GM23248 (cell line): ENCODE measurements at places on chromosomes 1 and 21. TPM values are rescaled to one million over a fixed set of nuclear protein-coding genes. Genes with fewer than 3 reads are reported as not detected.
A peak's percentile ranks its signal among the peaks of the same experiment; 100 is the strongest.

DNA sequence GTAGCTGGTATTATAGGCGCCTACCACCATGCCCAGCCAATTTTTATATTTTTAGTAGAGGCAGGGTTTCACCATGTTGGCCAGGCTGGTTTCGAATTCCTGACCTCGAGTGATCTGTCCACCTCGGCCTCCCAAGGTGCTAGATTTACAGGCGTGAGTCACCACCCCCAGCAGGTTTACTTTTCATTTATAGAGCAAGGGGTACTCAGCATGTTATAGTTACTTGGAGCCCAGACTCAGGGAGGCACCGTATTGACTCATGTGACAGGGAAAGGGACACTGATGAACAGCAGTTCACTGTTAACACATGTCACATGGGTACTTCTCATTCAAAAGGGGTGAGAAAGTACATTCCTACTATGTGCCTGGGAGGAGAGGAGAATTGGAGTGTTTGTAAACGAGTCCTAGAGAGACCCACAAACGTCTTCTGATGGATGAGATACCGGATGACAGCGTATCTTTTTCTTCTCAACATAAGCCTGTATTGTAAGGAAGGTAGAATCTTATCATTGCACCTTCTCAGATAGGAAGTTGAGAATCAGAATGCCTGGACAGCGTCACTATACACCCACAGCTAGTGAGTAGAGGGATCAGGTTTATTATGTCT lies 510.0 kb downstream of the USP25 start:
- no peak for DNase-seq

DNA sequence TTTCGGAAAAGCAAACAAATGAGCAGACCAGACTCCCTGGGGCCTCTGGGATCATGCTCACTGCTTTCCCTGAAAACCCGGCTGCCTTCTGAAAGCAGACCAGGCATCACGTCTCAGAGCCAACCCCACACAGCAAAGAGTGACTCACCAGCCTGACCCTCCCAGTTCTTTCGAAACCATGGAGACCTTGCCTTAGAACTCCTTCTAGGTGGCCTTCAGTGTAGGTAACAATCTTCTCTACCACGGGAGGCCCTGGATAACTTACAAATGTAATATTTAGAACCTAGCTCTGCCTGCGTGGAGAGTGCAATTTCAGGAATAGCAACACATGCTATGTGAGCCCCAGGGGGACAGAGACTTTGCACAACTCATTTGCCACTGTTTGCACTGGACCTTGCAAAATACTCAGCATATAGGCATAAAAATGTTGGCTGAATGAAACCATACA lies 105.2 kb downstream of the SUSD4 start:
- DNase-seq = peak; percentile 82

- DNase-seq = no peak
These were observed 229.9 kb downstream of the AKT3 start for GRCh38 chr1:243620096-243620495.

GRCh38 chr1:6418668-6419396 lies 887 bp downstream of the HES2 start:
- peak; percentile 23 for DNase-seq

DNA sequence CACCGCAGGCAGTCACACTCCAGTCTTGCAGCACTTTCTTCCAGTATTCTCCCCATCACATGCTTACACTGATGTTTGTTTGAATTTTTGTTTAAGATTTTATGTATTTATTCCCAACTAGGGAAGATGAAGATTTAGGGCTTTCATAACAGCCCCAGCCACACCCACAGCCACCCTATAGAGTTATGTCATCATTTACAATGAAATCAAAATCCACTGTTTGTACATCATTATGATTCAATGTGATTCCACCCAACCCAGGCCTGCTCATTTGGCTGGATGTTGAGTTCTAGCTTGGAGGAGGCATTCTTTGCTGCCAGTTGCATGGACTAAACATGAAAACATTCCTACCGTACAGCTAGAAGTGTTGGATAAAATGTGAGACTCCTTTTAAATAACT lies 35.8 kb downstream of the RIPK4 start:
- peak; percentile 12 for DNase-seq

DNA sequence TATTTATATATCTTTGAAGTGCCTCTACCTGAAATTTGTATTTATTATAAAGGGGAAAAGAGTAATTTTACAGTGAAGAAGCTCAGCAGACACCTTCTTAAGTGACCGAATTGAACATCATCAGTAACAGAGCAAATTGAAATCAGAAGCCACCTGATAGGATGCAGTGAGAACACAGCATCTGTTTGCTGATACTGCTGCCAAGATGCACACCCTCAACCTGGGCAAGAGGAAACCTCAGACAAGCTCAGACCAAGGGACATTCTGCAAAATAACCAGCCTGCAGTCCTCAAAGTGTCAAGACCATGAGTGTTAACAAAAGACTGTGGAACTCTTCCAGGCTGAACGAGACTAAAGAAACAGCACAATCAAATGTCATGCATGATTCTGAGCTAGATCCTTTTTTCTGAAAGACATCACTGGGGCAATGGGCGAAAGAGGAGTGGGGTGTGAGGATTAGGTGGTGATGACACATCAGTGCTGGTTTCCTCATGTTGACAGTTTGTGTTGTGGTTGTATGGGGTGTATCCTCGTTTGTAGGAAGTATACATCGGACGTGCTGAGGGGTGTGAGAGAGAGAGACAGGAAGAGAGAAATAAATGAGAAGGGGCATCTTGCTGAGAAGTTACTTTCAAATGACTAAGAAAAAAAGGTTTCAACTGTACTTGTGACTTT lies 103.7 kb downstream of the ABCA4 start:
- DNase-seq = peak; percentile 35

GRCh38 chr1:84434801-84435549 lies 36.7 kb downstream of the DNASE2B start:
- DNase-seq = peak; percentile 14

DNA sequence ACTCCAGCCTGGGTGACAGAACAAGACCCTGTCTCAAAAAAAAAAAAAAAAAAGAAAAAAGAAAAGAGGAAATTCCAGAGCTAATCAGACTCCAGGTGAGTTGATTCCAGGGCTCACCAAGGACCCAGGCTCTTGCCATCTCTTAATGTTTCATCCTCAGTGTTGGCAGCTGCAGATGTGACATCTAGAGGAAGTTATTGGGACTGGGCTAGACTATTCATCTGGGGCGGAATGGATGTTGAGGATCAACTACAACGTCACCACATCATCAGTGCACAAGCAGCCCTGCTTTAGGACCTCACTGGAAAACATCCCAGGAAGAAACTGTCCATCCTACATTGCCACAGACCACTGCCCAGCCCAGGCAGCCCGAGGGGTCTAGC lies 28.6 kb upstream of the PARP1 start:
- DNase-seq = no peak

- DNase-seq = no peak
These were observed 73.3 kb downstream of the CD34 start for GRCh38 chr1:207837673-207838072.

DNA sequence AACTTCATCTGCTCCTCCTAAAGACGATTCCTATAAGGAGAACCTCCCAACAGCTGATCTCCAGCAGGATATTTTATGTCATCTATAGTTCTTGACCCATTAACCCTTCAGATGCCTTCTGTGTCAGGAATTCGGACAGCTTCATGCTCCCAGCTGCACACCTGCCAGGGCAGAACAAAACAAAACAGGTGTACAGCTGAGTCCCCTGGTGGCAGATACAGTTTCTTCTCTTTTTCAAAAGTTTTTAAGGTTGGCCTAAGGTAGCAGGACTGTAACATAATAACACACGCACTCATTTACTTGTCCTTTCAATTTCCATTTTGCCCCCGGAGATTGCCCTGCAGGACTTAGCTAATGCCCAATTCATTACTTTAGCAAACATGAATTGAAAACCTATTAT lies 218.3 kb downstream of the S1PR1 start:
- no peak for DNase-seq

- peak; percentile 78 for DNase-seq
These were observed 28.9 kb downstream of the OBSCN start for GRCh38 chr1:228236744-228237143.

GRCh38 chr1:181160322-181160721 lies 71.8 kb downstream of the IER5 start:
- no peak for DNase-seq

DNA sequence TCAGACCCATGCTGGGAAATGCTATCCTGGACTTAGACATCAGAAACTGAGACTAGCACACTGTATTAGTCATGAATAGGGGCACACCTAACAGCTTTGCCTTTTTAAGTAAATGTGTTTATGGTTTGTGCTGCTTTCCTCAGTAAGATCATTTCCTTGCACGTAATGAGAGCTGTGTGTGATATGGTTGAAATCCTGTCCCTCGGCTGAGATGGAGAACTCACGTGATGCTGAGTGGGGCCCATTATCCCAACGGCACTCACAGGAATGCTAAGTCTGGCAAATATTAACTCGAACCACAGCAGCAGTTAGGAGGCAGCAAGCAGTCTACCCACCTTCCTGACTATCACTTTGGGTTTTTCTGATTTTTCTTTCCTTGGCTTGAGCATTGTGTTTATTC lies 38.2 kb downstream of the BCL9 start:
- DNase-seq = peak; percentile 56

GRCh38 chr1:78577257-78578100 lies 42.8 kb upstream of the IFI44L start:
- peak; percentile 46 for DNase-seq

- no peak for DNase-seq
These were observed 121.4 kb upstream of the SLC35F3 start for GRCh38 chr1:233782937-233783586.

DNA sequence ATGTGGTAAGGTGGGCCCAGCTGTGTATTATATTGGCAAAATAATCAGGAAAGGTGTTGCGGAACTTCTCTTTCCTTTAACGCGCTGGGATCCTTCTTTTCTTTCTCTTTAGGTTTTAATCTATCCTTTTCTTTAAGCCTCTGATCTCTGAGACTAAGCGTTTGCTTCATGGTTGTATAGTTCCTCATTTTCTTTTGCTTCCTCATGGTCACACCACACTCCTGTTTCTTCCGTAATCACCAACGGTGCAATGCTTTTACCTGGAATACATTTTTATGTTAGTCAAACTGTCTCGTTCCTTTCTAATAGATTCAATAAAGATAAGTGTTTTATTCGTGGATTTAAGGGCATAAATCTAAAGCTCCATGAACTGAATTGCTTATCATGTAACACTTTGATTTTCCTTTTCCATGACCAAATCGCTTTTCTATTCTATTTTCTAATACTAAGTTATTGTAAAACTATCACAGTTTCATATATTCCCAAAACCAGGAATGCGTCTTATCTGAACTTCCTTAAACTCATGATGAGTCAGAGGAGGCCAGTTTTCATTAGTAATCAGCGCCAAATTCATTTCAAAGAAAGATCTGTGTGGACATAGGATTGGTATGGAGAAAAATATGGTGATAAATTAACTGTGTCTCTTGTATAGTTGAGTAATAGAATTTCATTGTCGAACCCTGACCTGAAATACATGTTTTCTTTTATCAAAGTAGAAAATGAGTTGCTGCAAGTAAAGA lies 12.2 kb downstream of the SDCCAG8 start:
- peak; percentile 89 for DNase-seq

- no peak for DNase-seq
These were observed 139.2 kb downstream of the NTMT2 start for GRCh38 chr1:170284951-170285350.

GRCh38 chr1:18662286-18662639 lies 31.6 kb downstream of the PAX7 start:
- DNase-seq = no peak

- no peak for DNase-seq
These were observed 4.0 kb downstream of the ACTL8 start for GRCh38 chr1:17759114-17759513.

Gene REG4
- total RNA-seq = not detected in 2 replicates

Gene CFAP141
- not detected in 2 replicates for total RNA-seq

Gene HEATR1
- total RNA-seq = 24.0 and 29.2 TPM in 2 replicates

Gene TAF5L
- 13.2 and 24.2 TPM in 2 replicates for total RNA-seq

Gene ROR1
- 12.0 and 20.9 TPM in 2 replicates for total RNA-seq

Gene GRIK1
- not detected in 2 replicates for total RNA-seq

Gene PLA2G2D
- not detected in 2 replicates for total RNA-seq
